ENCODE measurements at places on chromosomes 12 and 14. TPM values are rescaled to one million over a fixed set of nuclear protein-coding genes. Genes with fewer than 3 reads are reported as not detected.

DNA sequence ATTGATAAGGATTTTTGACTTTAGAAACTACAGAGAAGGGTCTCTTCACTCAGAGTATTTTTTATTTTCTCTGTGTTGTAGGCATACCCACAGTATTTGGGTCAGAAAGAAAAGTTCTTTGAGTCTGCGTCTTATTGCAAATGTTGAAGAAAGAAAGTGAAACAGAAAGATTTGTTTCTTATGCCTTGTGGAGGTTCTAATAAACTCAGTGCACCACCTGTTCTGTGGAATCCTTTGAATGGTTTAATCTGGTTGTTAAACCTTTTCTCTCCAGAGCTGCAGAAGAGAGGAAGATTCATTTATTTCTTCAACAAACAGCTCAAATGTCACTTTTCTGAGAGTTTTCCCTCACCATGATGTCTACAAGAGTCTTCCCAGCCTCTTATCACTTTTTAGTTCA lies 146.6 kb upstream of the PLEKHG7 start:
- no peak for DNase-seq

DNA sequence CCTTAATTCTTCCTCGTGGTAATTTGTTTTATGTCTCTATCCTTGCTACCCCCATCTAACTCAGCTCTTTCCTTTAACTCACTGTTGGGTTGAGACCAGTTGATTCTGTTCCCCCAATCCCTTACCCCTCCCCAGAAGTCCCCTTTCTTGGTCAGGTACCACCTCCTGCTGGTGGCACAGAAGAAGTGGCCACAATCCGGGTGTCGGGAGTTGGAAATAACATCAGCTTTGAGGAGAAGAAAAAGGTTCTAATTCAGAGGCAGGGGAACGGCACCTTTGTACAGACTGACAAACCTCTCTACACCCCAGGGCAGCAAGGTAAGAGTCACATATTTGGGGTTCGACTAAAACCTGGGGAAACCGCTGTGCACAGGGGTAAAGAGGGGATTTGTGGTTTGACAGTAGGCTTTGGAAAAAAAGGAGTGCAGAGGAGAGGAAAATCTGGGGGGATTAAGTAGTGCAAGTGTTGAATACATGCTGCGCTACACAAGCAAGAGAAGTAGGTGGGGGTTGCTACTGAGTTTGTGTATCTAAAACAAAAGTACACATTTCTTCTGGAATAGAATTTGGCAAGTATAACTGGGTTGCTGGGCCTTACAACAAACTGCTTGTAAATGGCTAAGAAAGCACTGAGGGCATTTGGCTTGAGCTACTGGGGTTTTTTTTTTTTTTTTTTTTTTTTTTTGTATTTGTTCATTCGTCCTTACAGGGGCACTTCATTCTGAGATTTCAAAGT lies 1.3 kb downstream of the A2ML1 start:
- DNase-seq = peak; percentile 66

- no peak for DNase-seq
Measured at GRCh38 chr12:4701395-4702190, 18.6 kb upstream of the GALNT8 start.

- peak; percentile 4 for DNase-seq
Measured at GRCh38 chr12:43060742-43061141, 471.2 kb upstream of the PRICKLE1 start.

- DNase-seq = no peak
Measured at GRCh38 chr14:101449114-101449513, 112.2 kb upstream of the DIO3 start.

GRCh38 chr12:47819138-47819895 lies 386 bp downstream of the HDAC7 start:
- peak; percentile 51 for DNase-seq

- DNase-seq = no peak
Measured at GRCh38 chr12:19630536-19630935, 191.2 kb downstream of the AEBP2 start.

The NPFF gene
- total RNA-seq = not detected

The GARIN6 gene
- total RNA-seq = not detected

The LMNTD1 gene
- total RNA-seq = 0.19 TPM

The ENDOU gene
- not detected for total RNA-seq
